ENCODE measurements at places on chromosomes 4 and X. TPM values are rescaled to one million over a fixed set of nuclear protein-coding genes. Genes with fewer than 3 reads are reported as not detected.

The EDA2R gene
- 3.6 TPM for total RNA-seq

The OPHN1 gene
- total RNA-seq, result 9.4 TPM

The LDB2 gene
- 9.6 TPM for total RNA-seq

The PAGE2B gene
- total RNA-seq, result not detected

The TLR2 gene
- total RNA-seq, result 0.71 TPM

The HS6ST2 gene
- total RNA-seq, result 14.2 TPM

The LRCH2 gene
- 16.4 TPM for total RNA-seq

The SFRP2 gene
- 203 TPM for total RNA-seq

The P2RY4 gene
- total RNA-seq, result not detected

The TMSB4X gene
- 2,548 TPM for total RNA-seq

The ANXA10 gene
- not detected for total RNA-seq

The ABCG2 gene
- 5.3 TPM for total RNA-seq

The SLC4A4 gene
- total RNA-seq, result 3.9 TPM

The PARM1 gene
- 0.73 TPM for total RNA-seq

The CCDC120 gene
- total RNA-seq, result 13.8 TPM

The PHKA1 gene
- total RNA-seq, result 10.1 TPM

The CPE gene
- 65.2 TPM for total RNA-seq

The INPP4B gene
- total RNA-seq, result 7.0 TPM

The HTRA3 gene
- 3.4 TPM for total RNA-seq

The FGF13 gene
- total RNA-seq, result 81.1 TPM

The CT45A7 gene
- total RNA-seq, result not detected

The KLB gene
- total RNA-seq, result not detected

The MANBA gene
- 18.4 TPM for total RNA-seq

The ZNF732 gene
- 5.1 TPM for total RNA-seq

The EGFL6 gene
- total RNA-seq, result not detected

The ZFP42 gene
- 0.77 TPM for total RNA-seq

The EDNRA gene
- 6.9 TPM for total RNA-seq

The VAMP7 gene
- total RNA-seq, result 19.0 TPM

The GRIA2 gene
- total RNA-seq, result 2.9 TPM

The C4orf50 gene
- total RNA-seq, result 0.02 TPM

All from neural crest cell (in vitro differentiated cells).